ENCODE measurements at places on chromosomes 12 and 14.

DNA sequence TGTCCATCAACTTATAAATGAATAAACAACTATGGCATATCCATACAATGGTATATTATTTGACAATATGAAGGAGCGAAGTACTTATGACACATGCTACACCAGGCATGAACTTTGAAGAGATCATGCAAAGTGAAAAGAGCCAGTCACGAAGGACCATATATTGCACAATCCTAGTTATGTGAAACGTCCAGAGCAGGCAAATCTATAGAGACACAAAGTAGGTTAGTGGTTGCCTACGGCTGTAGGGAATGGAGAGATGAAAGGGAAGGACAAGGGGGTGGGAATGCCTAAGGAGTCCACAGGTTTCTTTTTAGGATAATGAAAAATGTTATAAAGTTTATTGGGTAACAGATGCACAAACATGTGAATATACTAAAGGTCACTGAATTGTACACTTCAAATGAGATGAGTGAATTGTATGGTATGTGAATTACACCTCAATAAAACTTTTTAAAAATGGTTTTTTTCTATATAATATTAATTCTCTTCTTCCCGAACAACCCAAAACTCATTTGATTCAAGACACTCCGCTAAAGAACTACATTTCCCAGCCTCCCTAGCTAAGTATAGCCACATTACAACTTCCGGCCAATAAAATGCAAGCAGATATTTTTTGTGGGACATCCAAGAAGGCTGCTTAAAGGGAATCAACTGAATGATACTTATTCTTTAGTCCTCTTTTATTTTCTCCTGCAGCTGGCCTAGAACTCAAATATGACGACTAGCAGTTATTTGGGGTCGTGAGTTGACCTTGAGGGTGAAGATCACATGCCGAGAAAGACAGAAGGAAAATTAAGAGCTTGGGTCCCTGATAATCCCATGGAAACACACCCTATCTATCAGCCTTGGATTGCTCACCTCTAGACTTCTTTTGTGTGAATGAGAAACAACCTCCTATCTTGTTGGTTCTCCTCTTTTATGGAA is 187.2 kb downstream of the TTC8 start:
- DNase-seq = no peak

DNA sequence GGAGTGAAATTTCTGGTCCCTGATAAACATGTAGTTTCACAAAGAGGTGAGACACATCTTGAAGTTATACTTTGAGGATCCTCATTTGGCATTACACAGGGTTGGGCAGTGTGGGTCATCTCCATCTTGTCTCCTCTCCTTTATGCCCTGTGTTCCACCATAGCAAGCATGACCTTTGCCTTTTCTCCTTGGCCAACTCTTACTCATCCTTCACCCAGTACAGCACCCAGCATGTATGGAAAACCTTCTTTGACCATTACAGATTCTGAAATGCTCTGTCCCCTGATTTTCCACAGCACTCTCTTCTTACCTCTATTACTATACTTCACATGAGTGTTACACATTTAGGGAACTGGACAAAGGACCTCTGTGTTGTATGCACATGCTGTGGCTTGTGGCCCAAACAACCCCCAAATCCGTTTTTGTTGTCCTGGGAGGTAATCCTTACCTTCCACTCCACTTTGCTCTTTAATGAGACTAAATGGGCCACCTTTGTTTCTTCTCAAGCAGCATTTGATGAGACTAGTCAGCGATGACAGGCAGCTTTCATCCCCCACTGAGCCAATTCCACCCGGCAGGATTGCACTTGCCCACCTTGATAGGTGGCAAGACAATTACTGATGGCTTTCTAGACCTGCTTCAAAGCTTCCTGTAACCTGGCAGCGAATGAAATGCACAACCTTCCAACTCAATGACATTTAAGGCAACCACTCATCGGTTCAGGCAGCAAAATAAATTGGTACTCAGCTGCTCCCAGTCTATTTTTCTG is 163.5 kb downstream of the MON2 start:
- DNase-seq = no peak

GRCh38 chr12:10873378-10873777 is 10.7 kb downstream of the PRH1 start:
- DNase-seq = peak; percentile 61

- DNase-seq = peak; percentile 67
Observed at GRCh38 chr14:79971330-79971729, 240.0 kb downstream of the DIO2 start.

DNA sequence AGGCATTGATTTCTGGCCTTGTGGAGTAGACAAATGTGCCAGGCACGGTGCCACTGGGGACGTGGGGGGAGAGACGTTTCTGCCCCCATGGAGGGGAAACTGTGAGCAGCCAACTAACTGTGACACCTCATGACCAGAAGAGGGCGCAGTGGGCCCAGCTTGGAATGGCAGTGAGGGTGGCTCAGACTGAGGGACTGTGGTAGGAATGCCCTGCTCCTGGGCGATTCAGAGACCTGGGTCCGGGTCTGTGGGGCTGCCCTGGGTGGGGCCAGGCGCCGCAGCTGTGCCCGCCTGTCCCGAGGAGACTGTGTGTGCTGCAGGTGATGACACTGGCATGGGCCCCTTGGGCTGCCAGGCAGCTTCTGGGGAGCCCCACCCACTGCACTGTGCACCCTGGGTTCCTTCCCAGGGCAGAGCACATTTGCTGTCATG is 60.6 kb downstream of the SLC25A47 start:
- DNase-seq = peak; percentile 71

- no peak for DNase-seq
Observed at GRCh38 chr12:104816845-104817503, 141.1 kb downstream of the SLC41A2 start.

GRCh38 chr12:56298828-56299227 is 1.3 kb downstream of the CS start:
- no peak for DNase-seq

- DNase-seq = no peak
Observed at GRCh38 chr12:3560295-3560620, 69.3 kb downstream of the PRMT8 start.

DNA sequence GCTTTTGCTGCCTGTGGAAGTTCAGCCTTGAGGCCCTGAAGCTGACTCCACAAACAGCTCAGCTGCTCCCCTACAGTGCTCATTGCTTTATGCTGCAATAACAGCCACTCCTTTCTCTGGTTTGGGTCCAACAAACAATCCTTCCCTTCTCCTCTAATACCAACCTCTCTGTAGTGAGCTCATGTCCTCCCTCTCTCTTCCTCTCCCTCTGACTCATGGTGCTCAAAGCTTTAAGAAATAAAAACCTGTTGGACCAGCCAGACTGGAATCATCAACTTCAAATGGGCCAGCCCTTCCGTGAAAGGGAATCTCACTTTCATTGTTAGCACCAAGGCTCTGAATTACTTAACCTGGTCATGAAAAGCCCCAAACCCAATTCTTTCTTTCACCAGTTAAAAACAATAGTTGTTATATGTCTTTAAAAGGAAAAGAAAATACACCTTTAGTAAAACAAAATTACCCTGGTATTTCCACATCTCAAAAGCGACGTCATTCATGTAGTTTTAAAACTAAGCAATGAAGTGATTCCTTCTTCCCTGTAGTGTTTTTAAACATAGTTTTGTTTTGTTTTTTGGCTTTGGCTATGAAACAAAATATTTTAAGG is 126.4 kb downstream of the DUSP6 start:
- DNase-seq = peak; percentile 92

Measured in choroid plexus epithelial cell (primary cell).